SK-N-SH (cell line): ENCODE measurements at places on chromosomes 1 and 21. TPM values are rescaled to one million over a fixed set of nuclear protein-coding genes. Genes with fewer than 3 reads are reported as not detected.

- no peak for DNase-seq
Observed at GRCh38 chr1:117708323-117709248, 102.7 kb downstream of the TENT5C start.

- DNase-seq = no peak
Observed at GRCh38 chr1:155858800-155859233, 550 bp upstream of the SYT11 start.

DNA sequence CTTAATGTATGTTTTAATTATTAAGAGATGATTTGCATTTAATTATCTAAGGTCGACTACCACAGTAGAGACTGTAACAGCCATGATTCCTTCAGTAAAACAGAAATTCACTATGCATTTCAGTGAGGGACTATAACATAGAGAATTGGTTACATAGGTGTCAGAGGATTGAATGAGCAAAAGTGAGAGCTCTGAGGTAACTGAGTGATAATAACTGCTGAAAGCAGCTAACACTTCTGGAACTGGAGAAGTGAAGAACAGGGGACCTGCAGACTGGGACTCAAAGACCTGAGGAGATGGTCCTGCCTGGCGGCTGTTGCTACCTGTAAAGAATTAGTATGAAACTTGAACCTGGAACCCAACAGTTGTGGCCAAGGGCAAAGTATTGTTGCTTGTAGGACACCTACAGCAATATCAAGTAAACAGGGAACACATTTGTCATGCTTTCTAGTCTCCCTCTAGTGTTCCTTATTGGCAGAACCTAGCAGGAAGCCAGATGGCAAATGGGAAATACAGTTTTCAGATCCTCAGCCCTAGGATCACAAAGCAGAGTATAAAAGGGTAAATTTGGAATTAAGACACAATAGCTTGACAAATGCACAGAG lies 110.6 kb downstream of the HS2ST1 start:
- peak; percentile 34 for DNase-seq

DNA sequence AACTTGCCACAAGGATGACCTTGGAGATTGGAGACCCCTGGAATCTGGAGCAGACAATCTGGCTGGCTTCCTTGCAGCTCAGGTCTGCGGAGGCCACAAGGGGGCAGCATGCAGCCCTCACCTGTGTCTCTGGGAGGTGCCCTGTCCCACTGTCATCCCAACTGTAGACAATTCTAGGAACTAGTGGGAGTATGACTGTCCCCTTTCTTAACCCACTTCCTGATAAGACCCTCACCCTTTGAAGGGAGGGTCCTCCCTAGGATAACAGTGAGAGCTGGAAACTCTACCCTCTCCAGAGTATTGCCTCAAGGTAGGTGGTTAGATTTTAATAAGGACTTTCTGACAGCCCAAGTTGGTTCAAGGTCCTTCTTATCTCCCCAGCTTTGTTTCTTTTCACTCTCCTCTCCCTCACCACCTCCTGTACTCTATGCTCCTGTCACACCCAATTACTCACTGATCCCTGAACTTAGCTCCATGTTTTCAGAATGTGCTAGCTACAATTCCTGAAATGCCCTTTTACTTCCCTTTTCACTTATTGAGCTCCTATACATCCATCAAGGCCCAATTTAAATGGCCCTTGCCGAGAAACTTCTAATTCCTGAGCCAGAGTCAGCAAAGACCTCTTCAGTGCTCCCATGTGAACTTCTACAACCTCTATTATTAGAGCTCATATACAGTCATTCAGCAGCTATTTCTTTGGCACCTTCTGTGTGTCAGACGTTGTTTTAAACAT lies 9.2 kb upstream of the KCNQ4 start:
- DNase-seq = peak; percentile 69

- peak; percentile 4 for DNase-seq
Observed at GRCh38 chr1:215146240-215146975, 63.9 kb downstream of the KCNK2 start.

GRCh38 chr21:35294231-35294898 lies 245.3 kb upstream of the RUNX1 start:
- no peak for DNase-seq

DNA sequence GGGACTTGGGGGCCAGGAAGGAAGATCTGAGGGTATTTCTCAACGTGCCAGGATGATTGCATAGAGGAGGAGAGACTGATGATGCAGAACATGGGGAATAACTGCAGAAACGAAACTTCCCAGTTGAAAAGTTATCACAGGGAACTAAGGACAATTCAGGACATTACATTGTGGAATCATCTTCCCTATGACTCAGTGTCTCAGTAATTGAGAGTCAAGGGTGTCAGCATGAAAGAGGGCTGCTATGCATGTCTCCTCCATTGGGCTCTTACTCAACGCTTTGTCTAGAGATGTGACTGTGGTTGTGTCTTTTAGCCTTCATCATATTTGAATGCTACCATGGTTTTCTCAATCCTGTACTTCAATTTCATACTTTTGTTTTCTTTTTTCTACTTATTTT lies 48.9 kb upstream of the PTGFR start:
- DNase-seq = no peak

DNA sequence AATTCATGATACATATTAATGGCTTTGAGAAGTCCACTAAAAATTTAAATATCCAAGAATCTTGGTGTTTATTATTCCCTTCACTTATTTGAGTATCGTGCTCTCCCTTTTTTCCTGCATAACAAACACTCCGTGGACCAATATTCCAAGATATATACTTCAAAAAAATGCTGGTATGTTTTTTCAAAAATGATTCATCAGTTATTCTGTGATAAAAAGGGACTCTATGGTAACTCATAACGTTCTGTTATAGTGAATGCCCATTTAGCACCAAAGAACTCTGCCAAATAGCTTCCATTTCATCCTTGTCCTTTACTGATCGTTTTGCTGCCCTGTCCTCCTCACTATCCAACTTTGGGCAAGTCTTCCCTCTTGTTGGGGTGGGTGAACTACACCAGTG lies 12.9 kb downstream of the GIPC2 start:
- DNase-seq = no peak

Gene SLFNL1
- polyA plus RNA-seq = 0.16 and 0.26 TPM in 2 replicates

Gene CAMK2N1
- 2.8 and 5.3 TPM in 2 replicates for polyA plus RNA-seq

Gene MSH4
- polyA plus RNA-seq = not detected in 2 replicates

Gene NUAK2
- 6.8 and 11.1 TPM in 2 replicates for polyA plus RNA-seq
